ENCODE measurements at places on chromosomes 2 and 18.
A peak's percentile ranks its signal among the peaks of the same experiment; 100 is the strongest.

GRCh38 chr2:66874411-66874810 lies 439.5 kb downstream of the MEIS1 start:
- peak; percentile 19 for DNase-seq

GRCh38 chr2:102044967-102045489 lies 53.3 kb downstream of the IL1R2 start:
- no peak for DNase-seq

DNA sequence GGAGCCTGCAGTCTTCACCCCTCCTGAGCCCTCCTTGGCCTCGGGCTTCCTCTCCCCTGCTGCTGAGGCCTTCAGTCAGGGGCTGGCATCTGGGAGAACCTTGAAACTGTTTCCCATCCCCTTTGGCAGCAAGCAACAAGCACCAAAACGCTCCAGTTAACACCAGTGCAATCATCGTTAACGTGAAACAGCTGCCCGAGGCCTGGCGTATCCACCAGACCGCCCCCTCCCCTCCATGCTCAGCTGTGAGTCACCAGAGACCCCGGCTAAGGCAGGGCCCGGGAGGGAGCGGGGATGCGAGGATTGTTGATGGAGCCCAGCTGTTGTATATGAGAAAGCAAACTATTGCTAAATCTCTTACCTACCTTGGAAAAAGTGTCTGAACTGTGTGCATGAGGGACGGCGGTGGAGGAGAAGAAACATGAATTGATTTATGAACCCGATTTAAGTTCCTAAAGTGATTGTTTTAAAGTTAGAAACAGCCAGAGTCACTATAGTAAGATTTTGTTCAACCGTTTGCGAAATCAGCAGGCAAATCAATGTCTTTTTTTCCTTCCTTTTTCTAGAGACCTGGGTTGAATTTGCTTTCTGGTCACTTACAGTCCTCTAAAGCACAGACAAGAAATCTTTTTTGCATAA lies 5.2 kb downstream of the ZFP36L2 start:
- peak; percentile 88 for DNase-seq

DNA sequence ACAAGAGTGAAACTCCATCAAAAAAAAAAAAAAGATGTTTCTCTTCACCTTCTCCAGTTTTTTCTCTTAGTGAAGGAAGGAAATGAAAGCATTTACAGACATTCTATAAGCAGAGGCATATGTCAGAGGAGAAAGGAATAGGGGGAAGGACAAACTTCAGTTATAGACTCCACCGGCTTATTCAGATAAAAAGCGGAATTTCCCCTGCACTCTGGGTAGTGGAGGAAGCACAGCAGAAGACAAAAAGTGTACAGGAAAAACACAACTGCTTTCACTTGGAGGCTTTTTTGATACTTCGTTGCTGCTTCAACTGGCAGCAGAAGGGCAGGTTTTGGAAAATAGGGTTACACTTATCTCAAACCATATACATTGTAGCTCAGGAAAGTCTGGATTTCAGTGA lies 3.2 kb upstream of the MGAT4A start:
- no peak for DNase-seq

DNA sequence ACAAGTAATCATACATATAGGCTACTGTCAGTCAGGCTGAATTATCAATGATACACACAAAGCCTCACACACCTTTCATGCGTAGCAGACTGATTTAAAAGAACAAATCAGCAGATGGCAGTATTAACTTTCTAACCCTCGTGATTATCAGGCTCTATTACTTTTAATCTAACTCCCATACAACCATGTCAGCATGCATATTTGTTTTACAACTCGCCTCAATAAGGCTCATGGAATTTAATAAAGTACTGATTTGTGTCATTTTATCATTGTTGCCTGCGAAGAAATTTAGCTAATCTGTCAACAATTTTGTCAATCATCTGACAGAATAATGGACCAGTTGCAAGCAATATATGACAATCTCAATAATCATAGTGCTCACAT lies 82.8 kb downstream of the SLC25A12 start:
- peak; percentile 12 for DNase-seq

DNA sequence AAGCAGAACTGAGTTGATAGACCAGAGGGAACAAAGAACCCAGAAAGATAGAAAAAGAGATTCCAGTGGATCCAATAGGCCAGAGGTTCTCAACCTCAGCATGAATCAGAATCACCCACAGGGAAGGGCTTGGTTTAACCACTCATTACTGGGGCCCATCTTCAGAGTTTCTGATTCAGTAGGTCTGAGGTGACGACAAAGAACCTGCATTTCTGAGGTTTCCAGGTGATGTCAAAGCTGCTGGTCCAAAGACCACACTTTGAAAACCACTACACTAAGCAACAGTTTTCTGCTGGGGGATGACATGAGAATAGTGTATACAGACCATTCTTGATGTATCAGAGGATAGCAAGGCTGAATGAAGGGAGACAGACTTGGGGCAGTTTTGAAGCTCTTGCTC lies 296.9 kb upstream of the STON1 start:
- DNase-seq, result no peak

- DNase-seq, result no peak
These were observed 92.8 kb downstream of the HDAC4 start for GRCh38 chr2:239307921-239308613.

GRCh38 chr2:15177103-15177502 lies 384.0 kb downstream of the NBAS start:
- DNase-seq, result no peak

- DNase-seq, result no peak
These were observed 73.3 kb upstream of the ATIC start for GRCh38 chr2:215238485-215239098.

DNA sequence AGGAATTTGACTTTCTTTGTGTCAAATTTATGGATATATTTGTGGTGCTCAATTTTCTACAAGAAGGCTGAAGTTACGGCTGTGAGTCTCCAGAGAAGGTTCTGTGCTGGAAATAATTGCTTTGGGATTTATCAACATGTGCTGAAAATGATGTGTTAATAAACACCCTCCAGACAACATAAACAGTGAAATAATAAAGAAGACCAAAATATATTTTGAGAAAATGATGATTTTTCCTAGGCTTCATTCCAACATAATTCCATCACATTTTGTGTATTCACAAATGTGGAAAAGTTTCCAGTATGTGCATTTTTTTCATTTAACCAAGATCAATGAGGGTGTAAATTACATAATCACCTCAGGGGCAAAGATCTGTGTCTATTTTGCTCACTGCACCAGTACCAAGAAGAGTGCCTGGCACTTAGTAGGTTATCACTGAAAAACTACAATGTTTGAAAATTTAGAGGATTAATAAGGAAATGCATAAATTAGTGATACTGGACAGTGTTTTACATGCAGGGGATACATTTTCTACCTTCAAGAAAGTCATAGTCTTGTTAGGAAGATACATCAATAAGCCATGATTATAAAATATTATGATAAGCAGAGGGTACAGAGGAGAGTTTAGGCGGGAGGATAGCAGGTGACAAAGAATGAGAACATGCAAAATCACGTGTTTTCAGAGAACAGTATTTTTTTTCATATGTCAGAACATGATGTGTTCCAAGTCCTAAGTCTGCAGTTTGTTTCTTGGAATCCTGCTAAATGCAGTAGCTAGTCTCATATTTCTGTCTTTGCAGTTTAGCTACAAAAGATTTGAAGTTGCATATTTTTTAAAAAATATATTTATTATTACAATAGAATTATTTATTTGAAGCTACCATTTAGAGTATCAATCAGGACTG lies 127.6 kb upstream of the DLGAP1 start:
- no peak for DNase-seq

DNA sequence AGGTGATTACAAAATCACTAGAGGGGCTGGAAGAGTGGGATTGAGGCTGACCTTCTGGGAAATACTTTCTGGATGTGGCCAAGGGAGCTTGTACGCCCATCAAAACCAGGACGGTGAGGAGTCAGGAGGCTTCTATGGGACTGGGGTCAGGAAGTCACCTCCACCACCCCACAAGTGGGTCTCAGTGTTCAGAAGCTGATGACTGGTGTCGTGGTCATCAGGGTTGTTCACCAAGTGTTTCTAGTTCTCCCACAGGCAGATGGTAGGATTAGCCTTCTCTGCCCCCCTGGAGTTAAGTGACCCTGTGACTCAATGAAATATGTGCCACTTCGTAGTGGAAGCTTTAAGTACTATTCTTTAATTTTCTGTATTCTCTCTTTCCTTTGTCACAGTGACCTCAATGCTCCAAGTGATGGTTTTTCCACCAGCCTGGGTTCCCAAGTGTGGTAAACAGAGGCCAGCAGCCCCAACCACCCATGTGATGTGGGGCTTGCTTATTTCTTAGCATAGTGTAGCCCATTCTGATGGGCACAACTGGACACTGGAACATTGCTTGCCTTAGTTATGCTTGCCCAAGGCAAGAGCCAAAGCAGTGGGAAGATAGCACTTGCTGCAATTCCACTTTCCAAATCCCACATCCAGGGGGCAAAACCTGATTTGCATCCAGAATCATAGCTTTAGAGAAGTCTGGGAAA lies 258.8 kb downstream of the CYP26B1 start:
- no peak for DNase-seq

DNA sequence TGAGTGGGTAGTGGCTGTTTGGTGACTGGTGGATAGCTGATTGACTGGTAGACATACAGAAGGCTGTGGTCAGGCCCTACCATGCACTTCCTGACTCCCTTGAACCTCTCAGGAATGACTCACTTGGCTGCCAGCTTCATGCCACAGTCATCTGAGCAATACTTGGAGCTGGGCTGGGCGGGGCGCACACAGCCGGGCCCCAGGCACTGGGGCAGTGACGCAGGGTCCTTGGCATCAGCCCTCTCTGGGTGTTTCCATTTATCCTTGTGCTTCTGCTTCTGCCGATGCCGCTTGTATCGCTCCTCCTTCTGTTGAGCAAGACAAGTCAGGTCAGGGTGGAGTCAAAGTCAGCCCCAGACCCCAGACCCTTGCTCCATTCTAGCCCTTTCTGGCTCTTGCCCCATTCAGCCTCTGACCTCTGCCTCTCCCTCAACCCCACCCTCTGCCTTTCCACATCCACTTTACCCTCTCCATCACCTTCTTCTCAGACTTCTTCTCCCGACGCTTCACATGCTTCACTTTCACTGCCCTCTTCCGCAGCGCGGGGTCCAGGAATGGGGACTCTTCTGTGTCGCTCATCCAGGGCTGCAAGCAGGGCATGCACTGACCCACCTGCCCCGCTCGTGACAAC lies 3.0 kb upstream of the MBD1 start:
- no peak for DNase-seq

DNA sequence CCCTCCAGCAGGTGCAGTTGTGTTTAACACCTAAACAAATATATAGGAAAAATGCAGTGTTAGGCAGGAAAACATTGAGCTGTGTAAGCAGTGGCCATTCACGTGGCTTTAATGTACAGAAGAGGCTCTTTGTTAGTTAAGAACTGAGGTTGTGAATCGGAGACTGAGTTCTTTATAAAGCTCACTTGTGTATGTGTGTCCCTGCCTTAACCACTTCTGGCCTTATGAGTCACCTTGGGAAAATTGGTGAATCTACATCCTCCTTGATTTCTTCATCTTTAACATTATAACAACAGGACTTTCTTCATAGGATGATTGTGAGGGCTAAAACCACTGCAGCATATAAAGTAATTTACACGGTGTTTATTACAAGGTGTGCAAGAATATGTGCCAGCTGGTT lies 188.4 kb upstream of the TPO start:
- no peak for DNase-seq

GRCh38 chr2:114688241-114688640 lies 245.8 kb downstream of the DPP10 start:
- no peak for DNase-seq

- DNase-seq, result no peak
These were observed 46.7 kb upstream of the ST6GAL2 start for GRCh38 chr2:106932644-106933043.

DNA sequence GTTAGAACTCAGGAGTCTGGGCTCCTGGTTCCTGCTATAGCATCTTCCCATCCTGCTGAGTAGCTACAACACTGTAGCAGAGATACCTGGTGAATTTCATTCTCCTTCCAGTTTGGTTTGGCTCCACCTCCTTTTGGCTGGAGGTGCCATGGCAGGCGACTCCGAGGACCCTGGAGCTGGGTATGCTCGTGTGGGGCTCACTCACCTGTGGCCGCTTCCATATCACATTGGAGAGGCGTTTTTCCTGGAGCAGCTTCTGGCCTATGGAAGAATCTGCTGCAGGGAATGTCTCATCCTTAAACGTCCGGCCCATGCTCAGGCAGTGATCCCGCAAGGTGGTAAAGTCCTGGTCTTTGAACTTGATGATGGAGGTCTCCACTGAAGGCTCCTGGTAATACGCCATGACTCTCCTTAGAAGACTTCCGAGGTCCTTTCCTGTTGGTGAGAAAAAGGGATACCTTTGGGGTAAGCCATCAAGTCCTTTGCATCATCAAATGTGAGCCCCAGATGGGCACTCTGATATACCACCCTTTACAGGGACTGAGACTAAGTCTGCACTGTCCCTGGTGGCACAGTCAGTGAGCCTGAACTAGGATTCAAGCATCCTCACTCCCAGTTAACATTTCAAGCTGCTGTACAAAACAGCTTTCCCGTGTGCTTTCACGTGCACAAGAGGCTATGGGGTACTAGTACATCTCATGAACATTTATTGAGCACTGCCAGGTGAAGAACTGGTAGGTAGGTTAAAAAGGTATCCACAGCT lies 20.1 kb downstream of the CAPN13 start:
- no peak for DNase-seq

GRCh38 chr2:173802518-173802917 lies 162.7 kb downstream of the SP3 start:
- DNase-seq, result no peak

GRCh38 chr18:24071029-24071428 lies 56.5 kb downstream of the TTC39C start:
- DNase-seq, result no peak

GRCh38 chr2:241498115-241499070 lies 10.0 kb downstream of the STK25 start:
- no peak for DNase-seq

- DNase-seq, result no peak
These were observed 21.7 kb upstream of the POLI start for GRCh38 chr18:54247511-54248175.

GRCh38 chr2:189582809-189583192 lies 2.2 kb upstream of the SLC40A1 start:
- no peak for DNase-seq

DNA sequence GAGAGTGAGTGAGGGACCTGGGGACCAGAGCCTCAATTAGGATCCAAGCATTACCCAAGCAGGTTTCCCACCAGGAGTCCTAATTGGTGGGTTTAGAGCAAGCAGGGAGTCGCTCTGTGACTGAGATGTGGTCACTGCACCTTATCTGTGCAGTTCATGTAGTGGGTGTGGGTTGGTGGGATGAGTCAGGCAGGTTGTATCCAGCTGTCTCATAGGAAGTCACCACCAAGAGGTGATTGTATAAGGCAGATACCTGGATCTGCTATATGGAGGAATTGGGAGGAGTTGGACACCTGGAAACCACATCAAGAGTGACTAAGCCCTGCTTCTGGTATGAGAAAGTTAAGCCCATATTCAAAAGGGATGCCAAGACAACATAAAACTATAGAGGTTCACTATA lies 106.8 kb downstream of the ARHGAP28 start:
- DNase-seq, result no peak

GRCh38 chr2:241695651-241696050 lies 6.2 kb upstream of the ING5 start:
- DNase-seq, result no peak

- DNase-seq, result no peak
These were observed 11.4 kb upstream of the IL36A start for GRCh38 chr2:112993831-112994230.

- no peak for DNase-seq
These were observed 307.3 kb downstream of the TDRD15 start for GRCh38 chr2:21431078-21431477.

GRCh38 chr2:64524604-64525316 lies 632 bp downstream of the AFTPH start:
- DNase-seq, result no peak

GRCh38 chr18:57447154-57447621 lies 12.0 kb downstream of the ONECUT2 start:
- DNase-seq, result no peak

- DNase-seq, result no peak
These were observed 40.0 kb downstream of the IL1RL2 start for GRCh38 chr2:102226612-102227391.

Measured in NCI-H446 treated with DMSO at 0.1 percent for 48 hours (cell line).